CD4-positive, alpha-beta T cell treated with Interferon alpha-2 for 1 hour (primary cell): ENCODE measurements at places on chromosomes 7 and 10.
A peak's percentile ranks its signal among the peaks of the same experiment; 100 is the strongest.

GRCh38 chr10:128257428-128257827 lies 131.2 kb upstream of the MKI67 start:
- no peak for DNase-seq

- no peak for DNase-seq
Observed at GRCh38 chr10:121519901-121520493, 78.2 kb downstream of the FGFR2 start.

DNA sequence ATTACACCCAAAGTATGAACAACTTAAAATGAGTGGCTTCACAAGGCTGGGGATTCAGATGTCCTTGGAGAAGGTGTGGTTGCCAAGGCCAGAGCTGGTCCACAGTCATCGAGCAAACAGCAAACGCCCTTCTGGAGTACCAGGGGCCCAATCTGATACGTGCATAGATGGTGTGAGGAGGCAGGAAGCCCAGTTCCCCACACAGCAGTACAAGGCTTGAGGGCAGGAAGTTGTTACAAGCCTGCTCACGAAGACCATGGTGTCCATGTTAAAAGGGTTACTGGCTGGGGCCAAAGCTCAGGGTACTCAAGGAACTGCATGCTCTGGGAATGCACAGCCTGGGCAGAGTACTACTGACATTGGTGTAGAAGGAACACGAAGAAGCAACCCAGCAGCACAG lies 4.6 kb upstream of the ANKRD26 start:
- DNase-seq = no peak

- no peak for DNase-seq
Observed at GRCh38 chr7:1674161-1675035, 4.3 kb downstream of the ELFN1 start.

DNA sequence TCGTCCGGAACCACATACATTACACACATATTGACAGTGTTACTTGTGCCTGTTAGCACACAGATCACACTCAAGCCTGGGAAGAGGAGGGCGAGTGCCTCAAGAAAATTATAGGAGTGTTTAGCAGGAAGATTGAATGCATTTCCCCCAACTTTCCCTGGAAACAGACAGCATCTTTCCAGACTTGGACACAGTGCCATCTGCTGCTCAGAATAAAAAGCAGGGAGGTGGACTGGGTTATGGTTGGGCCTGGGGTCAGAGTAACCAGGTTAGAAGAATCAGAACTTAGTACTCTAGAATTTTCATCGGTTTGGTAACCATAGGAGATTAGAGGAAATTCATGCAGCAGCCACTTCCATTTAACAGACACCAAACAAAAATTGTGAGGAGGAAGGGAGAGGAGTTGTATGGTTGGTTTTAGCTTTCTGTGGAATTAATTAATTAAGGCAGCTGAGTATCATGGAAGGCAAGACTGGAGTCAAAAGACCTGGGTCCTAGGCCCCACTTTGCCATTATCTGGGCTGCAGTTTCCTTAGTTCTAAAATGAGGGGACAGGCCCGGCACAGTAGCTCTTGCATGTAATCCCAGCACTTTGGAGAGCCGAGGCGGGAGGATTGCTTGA lies 43.4 kb upstream of the OPTN start:
- no peak for DNase-seq

DNA sequence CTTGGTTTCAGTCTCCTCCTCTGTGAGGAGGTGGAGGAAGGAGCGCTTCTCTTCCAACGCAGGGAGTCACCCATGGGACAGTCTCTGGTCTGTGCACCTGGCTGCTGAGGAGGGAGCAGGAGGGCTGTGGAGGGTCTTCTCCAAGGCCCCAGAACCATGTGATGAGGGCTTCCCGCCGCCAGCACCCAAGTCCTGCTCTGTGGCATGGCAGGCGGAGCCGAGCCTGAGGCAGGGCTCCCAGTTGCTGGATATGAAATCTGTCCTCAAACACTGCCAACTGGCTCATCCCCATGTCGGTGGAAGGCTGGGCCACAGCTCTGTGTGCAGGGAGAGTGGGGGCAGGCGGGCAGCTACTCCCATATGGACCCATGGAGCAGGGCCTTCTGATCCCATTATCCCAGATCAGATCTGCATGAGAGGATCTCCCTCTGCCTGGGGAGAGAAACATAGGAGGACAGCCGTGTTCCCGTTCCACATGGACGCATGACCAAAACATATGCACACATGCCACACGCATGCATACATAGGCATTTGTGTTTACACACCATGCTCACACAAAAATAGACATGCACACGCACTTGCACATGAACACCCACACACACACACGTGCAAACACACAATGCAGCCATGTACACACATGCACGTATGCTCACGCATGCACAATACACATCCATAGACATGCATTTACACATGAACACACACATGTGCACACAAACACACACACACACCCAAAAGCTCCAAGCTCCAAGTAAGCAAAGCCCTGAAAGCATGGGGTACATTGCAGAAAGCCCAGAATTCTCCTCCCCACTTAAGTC lies 38.8 kb upstream of the EN2 start:
- DNase-seq = no peak

DNA sequence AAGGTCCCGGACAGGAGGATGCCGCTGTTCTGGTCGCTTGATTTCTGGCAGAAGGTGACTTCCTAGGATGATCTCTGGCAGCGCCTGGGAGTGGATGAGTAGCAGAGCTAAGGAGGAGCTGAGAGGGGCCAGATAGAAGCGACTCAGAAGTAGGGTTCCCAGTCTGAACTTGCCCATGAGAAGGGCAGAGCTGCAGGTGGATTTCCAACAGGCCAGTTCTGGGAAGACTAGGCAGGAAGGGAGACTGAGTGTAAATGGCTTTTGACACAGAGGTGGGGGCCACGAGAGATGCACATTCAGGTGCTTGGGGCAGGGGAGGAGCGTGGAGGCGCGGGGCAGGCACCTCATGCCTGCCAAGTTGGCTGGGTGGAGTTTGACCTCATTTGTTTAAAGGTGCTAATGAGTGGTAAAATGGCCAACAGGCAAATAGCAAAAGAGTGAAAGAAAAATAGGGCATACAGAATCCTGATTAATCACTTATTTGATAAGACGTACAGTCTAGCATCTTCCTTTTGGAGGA lies 58.8 kb downstream of the SHH start:
- DNase-seq = no peak

- peak; percentile 66 for DNase-seq
Observed at GRCh38 chr7:157851501-157852067, 514.8 kb downstream of the DNAJB6 start.

GRCh38 chr10:125411724-125412123 lies 251.4 kb upstream of the CTBP2 start:
- DNase-seq = no peak

GRCh38 chr10:10792681-10793080 lies 225.0 kb upstream of the CELF2 start:
- DNase-seq = no peak

DNA sequence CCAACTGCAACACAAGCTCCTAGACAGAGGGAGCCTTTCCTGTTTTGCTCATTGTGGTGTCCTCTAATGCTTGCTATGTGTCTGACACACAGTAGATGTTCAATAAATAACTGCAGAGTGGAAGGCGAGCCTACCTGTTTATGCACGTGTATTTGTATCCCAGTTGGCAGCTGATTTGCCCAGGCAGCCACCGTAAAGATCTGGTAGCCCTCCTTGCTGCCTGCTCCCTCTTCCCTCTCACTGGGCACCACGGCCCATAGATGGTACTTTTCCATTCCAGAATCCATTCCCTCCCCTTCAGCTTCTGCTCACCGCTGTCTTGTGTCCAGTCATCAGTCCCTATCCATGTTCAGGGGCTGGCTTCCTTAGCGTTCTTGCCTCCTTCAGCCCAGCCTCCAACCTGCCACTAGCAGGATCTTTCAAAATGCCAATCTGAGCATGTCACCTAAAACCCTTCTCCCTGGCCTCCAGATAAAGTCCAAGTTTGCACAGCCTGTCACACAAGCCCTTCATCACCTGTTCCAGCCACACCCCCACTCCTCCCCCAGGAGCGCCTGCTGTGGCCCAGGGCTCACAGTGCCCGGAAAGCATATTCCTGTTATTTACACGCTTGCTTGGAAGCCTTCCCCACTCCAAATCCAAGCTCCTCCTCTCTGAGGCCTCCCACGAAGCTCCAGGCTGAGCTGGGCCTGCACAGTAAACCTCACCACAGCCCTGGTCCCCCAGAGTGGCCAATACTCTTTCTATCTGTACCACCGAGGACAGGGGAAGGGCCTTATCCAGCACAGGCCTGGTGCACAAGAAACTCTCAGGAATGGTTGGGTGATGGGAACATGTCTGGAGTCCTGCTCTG lies 21.0 kb downstream of the ZCCHC24 start:
- DNase-seq = no peak

DNA sequence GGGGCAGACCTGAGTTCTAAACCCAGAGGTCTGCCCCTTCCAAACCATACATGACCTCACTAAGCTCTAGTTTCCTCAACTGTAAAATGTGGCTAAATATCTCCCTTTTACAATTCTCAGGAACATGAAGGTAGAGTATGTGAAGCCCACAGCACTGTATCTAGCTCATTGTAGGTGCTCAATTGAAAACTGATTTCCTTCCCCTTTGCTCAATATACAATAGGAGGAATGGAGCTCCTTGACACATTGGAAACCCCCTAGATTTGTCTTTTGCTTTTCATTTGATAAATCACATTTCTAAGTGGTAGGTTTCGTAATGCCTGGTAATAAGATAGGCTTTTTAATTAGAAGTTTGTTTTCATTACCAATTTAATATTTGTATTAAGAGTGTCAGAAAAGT lies 153.3 kb downstream of the ARID5B start:
- no peak for DNase-seq

- DNase-seq = no peak
Observed at GRCh38 chr7:153022475-153023193, 263.1 kb downstream of the ACTR3B start.

GRCh38 chr10:79320820-79321493 lies 26.3 kb upstream of the PPIF start:
- DNase-seq = no peak

DNA sequence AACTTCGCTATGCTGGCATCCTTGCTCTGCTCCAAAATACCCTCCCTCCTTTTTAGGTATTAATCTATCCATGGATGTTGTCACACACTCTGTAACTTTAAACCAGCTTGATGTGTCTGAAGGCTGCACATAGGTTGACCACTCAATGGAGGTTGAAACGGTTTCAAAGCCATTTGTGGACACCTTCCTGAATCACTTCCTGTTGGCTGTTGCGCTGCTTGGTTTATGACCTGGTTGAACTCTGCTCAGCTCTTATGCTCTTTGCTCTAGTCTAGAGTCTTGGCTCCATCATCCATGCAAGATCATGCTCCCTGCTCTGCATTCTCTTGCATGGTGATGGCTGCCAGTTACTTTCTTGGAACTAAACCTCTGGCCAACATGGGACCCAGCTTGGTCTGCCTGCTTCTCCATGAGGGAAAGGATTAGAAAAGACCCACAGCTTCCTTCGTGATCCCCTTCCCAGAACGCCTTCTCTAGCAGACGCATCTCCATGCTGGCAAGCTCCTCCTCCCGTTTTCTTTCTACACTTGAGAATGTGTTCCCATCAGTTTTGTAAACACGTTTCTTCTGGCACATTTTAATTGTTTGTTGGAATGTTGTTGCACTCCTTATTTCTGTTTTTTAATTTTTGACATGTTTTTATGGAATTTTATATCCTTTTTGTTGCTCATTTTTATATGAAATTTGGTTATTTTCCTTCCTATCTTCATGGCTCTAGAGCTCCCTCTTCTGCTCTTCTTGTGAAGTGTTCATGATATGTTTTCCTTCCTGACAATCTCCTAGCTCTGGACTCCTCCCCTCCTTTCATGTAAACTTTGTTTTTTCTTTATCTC lies 149.8 kb downstream of the XPNPEP1 start:
- no peak for DNase-seq

DNA sequence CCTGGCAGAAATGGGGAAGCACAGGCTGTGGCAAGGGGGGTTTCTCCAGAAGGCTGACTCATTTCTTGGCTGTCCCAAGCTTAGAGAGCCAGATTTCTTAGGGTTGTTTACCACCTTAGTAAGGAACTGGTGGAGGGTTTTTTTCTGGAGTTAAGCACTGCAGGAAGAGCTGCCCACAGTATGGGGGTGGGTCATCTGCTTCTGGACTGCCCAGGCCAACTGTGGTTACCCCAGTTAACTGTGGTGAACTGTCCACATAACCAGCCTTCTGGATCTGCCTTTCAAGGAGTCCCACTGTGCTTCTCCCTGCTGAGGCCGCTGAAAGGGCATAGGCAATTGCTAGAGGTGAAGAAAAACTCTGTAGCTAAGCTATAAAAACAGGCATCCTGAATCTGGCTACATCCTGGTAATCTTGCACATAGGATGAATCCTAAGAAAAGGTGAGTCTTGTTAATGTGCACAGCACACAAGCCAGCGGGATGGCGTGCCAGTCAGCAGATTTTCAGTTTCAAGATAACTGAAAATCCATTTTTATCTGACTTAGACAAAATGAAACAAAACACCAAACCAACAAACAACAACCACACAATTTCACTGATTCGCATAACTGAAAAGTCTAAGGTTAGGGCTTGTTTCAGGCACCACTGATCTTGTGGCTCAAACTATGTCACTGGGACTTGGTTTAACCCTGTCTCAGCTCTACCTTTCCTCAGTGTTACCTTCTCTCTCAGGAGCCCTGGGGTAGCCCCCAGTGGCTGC lies 21.6 kb upstream of the TSPAN33 start:
- DNase-seq = peak; percentile 52

- DNase-seq = no peak
Observed at GRCh38 chr7:19558527-19558926, 150.3 kb downstream of the POLR1F start.

DNA sequence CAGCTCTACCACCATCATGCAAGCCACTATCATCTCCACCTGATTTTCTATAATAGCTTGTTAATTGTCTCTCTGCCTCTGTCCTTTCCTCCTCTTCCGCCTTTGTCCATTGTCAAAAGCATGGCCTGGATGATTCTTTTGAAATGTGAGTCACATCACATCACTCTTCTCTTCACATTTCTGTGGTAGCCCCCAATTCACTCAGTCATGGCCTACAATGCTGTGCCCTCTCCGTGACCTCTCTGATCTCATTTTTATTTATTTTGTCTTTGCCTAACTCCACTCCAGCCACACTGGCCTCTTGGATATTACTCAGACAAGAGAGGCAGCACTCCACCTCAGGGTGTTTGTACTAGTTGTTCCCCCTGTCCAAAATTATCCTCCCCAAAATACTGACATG lies 4.9 kb upstream of the ABCB4 start:
- no peak for DNase-seq
